ENCODE measurements at places on chromosomes 3 and 15.

- DNase-seq, result no peak
Measured at GRCh38 chr15:60222404-60222803, 175.4 kb downstream of the ANXA2 start.

- no peak for DNase-seq
Measured at GRCh38 chr3:157956850-157957249, 149.4 kb downstream of the SHOX2 start.

DNA sequence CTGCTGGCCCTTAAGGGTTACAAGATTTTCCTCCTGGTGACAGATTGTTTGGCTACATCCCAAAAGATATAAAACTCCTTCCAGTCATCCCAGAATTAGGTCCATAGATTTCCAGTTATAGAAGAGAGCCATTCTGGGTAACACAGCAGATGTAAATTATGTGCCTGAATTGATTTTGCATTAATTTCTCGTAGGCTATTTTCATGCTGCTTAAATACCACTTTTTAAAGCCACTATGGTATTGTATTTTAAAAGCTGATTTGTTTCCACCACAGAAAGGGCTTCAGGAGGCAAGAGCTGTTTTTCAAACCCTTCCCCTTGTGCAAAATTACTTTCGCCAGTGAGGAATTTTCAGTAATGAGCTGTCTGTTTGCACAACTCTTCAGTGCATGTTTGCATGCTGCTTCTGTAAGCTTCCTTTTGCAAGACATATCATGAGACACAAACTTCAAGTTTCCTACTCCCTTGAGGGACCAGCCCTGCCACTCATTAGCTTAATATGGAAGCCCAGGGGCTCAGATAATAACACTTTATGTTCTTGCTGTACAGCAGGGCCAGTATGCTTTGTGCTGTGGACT is 105.4 kb upstream of the TNIK start:
- no peak for DNase-seq

DNA sequence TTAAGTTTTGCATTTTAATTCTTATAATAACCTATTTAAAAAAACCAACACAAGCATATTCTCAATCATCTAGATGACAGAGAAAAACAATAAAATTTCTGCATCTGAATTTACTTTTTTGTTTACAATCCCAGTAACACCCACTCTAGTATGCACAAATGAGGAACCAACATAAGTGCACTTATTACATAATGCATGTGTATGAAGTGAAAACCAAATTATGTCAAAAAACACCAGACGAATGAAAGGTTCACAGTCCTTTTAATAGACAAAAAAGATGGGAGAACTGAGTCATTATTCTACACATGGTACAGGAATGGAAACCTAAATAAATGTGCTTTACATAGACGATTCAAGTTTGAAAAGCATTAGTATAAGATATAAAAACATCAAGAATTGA is 91.7 kb downstream of the NR1I2 start:
- DNase-seq, result no peak

- DNase-seq, result no peak
Measured at GRCh38 chr3:172087198-172087597, 47.8 kb downstream of the FNDC3B start.

DNA sequence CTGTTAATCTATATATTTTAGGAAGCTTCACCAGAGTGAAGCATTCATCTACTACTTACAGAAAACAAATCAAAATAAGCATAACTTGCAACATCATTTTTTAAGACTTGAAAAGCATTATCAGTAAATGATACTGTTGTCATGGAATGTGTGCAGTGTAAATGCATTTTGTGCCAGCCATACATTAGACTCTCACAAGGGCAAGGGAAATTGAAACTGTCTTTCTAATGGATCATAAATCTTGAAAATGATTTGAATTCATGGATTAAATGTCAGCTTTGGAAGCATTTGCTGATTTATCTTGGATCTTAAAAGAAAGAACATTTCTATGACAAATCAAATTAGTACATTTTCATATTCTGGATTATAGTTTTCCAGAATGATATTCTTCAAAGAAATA is 338.3 kb upstream of the SGO1 start:
- DNase-seq, result no peak

- no peak for DNase-seq
Measured at GRCh38 chr3:14289590-14290461, 111.2 kb downstream of the LSM3 start.

DNA sequence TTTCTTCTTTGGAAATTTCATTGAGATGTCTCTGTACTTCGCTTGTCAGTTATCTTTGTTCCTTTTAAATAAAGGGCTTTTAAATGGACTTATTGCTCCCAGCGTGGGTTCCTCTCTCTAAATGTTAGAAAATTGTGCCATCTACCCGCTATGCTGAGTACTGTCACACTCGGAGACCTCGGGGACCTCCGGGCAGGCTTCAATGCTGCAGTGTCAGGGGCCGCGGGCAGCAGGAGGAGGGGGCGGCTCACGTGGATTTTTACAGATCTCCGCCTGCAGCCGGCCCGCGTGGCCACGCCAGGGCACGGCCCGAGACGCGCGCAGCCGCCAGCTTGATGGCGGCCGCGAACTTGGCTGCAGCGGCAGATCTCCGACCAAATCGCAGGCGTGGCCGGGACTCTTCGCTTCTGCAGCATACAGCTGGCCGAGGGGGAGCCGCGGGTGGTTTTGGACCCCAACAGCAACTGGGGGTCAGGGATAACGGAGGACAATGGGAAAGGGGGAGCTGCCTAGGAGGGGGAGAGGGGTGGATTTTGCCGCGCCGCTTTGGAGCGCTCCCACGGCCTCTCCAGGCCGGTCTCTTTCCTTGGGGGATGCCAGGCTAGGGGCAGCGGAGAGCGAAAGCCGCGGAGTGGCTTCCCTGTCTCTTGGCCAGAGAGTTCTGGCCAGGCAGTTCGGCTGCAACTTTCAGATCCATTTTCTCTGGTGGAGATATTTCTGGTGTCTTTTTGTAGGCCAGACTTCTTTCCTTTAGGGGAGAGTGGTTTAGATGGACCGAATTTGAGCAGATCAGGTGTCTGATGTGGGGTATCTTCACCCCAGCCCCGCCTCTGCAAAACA is 15.3 kb downstream of the NR2F2 start:
- DNase-seq, result no peak

GRCh38 chr15:89860891-89861290 is 32.9 kb downstream of the AP3S2 start:
- no peak for DNase-seq

- DNase-seq, result no peak
Measured at GRCh38 chr15:71542836-71543235, 267.5 kb upstream of the NR2E3 start.

GRCh38 chr15:31459400-31459748 is 132.7 kb downstream of the KLF13 start:
- DNase-seq, result no peak

GRCh38 chr3:133856316-133856715 is 39.4 kb downstream of the RAB6B start:
- no peak for DNase-seq

DNA sequence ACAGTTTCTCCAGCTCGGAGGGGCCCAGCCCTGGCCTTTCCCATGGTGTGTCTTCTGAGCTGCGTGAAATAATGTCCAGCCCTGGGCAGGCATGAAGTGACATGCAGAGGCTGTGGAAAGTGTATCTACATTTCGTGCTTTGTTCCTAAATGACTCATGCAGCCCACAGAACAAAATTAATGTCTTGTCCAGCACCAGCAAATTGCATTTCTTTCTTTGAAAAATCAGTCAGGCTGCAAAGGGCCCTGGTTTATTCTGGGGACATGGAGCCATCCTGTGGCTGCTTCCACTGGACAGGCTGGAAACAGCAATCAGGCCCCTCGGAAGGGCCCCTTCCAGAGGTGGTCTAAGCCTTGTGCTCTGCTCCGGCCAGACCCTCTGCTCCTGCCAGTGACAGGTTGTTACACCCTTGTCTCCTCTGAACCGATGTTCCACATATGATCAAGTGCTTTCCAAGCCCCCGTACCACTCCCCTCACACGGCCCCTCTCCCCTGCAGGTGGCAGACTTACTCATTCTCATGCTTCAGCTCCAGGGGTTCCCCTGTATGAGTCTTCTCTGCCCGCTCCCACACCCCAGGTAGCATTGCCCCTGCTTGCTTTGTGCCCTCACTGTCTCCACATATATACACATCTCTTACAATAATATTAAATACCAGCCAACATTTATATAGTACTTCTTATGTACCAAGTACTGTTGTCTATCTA is 33.7 kb downstream of the CRYGS start:
- no peak for DNase-seq

DNA sequence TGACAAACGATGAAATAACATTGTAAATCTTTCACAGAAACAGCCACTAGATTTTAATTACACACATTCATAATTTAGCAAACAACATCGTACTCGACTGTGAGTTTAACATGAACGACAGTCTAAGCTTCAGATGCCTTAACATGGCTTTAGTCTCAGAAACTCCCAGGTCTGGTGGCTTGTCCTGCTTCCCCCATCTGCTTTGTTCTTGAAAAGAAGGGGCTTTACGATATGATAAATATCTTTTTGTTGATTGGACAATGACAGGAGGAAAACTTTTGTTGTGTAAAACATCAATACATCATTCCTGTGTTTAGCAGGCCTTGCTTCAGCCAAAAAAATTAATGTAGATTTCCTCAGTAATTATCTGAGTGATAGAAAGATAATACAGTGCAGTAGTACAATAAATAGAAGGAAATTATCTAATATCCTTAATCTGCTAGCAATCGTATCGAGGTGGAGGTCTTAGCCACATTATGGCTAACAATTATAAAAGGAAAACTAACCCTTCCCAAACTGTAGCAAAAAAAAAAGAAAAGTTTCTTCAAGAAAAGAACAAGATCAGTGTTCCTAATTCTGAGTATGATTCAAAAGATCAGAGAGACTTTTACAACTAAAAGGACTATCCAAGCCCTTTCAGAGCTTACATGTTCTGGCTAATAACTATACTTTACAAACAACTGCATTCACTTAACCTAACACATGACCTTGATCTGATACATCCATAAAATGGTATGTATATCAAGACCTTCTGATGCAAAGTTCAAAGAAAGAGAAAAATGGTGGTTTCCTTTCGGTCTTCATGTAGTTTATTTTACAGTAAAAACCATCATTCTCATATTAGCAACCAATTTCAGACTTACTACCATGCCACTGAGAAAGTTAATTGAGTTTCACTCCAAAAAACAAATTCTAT is 535.7 kb downstream of the FOXP1 start:
- DNase-seq, result no peak

DNA sequence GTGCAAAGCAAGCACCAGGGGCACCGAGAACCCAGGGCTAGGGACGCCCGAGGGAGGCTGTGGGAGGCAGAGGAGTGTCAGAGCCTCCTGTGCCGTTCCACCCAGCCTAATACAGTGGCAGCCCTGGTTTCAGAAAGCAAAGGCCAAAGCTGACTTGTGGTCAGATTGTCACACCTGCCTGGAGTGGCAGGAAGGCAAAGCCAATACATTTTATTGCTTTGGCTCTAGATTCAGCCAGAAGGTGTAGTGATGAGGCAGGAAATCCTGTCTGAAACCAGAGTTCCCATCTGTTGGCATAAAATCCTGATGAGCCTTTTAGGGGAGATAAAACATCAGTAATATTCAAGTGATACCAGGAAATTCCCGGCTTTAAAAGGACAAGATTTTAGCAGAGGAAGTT is 168.3 kb downstream of the SLCO3A1 start:
- DNase-seq, result no peak

DNA sequence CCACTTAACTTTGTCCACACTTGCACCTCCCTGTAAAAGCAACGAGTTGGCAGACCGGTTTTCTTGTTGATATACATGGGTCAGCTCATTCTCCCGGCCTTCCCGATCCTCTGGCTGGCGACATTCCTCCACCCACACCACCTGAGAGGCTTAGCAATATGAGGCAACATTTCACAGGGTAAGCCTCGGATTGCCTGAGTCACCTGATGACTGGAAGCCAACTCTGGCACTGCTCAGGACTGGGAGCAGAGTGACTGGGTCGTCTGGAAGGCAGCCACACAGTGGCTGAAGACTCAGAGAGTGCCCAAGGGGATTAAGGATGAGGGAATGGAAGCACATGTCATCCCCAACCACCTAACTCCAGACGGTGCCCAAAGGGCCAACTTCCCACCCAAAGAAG is 9.8 kb downstream of the HOMER2 start:
- no peak for DNase-seq

DNA sequence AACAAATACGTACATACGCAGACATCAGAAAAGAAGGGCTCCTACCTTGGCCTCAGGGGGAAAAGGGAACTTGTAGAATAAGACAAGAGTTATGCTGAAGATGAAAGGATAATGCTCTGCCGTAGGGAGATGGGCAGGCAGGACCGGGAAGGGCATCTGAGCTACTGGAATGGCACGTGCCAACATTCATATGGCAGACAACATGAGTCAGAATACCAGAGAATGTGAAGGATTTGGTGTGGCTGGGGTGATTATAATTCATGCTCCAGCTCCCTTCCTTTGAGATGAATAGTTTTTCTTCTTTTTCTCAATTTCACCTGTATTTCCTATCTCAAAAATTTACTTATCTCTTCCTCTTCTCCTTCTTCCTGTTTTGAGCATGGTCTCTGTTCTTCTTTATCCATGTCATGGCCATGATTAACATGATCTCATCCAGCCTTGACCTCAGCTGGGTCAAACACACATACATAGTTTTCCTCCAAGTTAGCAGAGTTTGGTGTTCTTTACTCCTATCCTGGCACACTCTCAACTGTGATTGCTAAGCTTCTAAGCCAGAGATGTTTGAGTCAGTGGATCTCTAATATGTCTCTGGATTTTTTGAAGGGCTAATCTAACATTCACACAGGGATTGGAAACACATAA is 507.0 kb downstream of the FOXP1 start:
- DNase-seq, result no peak

DNA sequence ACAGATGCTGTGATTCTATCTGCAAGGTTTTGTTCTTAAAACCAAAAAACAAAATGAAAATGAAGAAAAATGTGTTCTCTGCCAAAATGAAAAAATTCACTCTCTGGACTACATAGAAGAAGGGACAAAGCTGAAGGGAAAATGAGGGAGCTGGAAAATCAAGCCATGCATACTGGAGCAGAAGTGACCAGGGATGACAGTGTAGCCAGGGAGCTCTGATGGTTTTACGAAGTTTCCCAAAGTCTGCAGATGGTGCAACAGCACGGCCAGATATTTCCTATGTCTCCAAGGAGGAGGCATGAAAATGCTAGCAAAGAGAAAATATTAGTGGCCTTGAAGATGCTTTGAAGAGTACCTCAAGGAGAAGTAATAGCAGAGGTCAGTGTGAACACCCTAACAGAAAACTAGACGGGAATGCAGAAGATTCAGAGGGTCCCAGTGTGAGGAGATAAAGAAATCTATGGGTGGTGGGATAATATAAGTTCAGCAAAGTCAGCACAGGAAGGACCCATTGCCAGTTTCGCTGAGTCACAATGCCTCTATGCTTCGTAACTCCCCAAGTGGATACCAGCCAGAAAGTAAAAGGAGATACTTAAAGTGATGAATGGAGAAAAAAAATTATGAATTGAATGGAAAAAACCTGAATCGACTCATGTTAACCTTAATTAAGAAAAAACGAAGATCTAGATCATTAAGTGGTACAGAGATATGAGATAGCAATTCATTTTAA is 39.0 kb upstream of the POMGNT2 start:
- DNase-seq, result no peak

DNA sequence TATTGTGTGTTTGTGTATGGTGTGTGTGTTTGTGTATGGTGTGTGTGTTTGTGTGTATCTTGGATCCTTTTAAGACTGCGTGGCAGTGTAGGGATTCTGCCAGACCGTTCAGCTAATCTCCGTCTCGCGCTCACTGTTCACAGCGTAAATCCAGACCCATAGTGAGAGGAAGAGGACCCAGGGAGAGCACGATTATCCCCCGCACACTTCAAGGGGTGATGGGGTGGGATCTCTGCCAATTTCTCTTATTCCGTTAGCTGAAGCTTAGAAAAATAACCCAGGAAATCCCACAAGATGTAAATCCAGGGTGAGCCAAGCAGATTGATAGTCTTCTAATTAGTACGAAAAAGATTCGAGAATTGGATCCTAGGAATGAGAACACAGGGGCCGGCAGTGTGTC is 381.2 kb downstream of the GABRG3 start:
- no peak for DNase-seq
